Frontal cortex (tissue), 4 donors: ENCODE measurements at places on chromosomes 4 and X.

GRCh38 chrX:19174401-19175025 lies 52.2 kb upstream of the ADGRG2 start:
- no peak for DNase-seq

GRCh38 chrX:150050387-150050786 lies 112.1 kb upstream of the EOLA2 start:
- no peak for DNase-seq

GRCh38 chr4:176359590-176359989 lies 39.8 kb downstream of the SPCS3 start:
- no peak for DNase-seq

DNA sequence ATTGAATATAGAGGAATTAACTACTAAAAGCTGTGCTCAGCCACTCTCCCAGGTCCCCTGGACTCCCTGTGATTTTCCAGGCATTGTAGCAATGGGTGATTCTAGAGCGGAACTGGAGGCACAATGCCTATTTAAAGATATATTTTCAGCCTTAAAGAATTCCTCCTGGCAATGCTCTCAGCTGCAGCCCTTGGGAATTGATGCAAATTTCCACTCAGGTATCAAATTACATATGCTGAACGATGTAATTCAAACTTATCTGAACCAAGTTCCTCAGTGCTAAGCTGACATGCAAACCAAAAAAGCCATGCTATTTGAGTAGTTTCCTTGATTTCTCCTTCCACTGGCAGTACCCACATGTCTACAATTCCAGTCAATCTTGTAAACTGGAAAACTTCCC lies 86.3 kb upstream of the GABRA3 start:
- DNase-seq: no peak

- DNase-seq: no peak
These were observed 109.3 kb downstream of the HMX1 start for GRCh38 chr4:8762356-8762755.

DNA sequence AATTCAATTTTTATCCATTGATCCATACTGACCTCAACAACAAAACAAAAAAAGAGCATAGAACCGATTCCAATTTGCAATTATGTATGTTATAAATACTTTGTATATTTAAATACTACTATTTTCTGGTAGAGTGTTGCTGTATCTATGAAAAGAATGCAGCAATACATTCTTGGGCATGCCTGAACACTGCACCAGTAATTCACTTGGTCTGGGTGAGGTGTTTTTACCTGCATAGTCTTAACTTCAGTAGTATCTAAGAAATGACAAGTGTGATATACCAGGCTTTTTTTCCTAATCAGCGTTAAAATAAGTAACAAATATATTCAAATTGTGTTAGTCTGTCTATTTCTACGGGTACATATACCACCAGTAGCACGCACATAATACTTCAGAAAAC lies 120.2 kb downstream of the KLHL13 start:
- DNase-seq: no peak

- no peak for DNase-seq
These were observed 38.4 kb upstream of the PDLIM3 start for GRCh38 chr4:185573651-185574199.
